ENCODE measurements at places on chromosomes 1 and 21.
A peak's percentile ranks its signal among the peaks of the same experiment; 100 is the strongest.

DNA sequence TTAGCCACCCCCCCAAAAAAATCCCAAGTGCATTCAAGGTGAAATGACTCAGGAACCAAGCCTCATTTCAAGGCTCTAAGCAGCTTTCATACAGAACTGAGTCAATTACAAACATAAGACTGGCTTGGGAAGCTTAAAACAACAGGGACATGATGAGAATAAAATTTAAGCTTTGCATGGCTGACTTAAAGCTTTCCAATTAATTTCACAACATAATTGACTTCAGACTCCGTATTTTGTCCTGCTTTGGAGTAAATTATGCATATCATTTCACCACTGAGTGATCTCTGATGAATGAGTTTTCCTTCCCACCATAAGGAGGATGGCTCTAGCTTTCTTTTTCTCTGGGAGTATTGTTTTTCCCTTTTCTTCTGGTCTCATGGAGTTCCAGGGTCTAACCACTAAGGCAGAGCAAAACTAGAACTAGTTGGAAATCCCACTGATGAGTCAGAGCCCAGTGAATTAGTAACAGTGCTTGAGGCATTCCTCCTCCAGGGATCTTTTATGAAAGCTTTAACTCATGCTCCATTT, 72.8 kb downstream of the XCL2 start:
- no peak for DNase-seq

DNA sequence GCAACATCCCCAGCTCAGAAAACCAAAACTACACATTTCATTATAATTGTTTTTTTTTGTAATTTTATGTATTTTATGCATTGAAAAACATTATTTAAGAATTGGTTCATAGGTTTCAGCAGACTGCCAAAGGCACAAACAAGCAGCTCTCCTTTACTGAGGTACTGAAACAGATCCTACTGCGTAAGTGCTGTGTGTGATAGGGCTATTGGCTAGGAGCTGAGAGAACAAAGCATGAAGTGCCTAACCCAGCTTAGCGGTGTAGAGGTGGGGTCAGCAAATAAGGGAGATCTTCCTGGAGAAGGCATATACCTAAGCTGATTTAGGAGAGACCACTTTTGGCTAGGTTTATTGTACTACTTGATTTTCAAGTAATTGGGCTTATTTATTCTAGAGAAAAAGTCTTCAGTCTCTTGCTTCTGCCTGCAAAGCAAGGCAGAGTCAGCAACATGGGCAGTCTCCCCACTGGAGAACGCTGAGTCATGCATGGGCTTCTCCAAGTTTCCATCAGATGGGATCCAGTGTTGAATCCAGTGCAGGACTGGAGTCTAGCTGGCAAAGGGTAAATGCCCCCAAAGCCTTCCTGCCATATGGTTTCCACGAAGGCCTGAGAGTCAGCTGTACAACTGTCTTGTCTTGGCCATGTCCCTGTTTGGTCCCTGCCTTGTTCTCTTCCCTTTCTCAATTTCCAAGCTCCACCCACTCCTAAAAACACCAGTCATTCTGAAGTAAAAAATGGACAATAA, 18.0 kb upstream of the YTHDF2 start:
- DNase-seq: peak; percentile 17

DNA sequence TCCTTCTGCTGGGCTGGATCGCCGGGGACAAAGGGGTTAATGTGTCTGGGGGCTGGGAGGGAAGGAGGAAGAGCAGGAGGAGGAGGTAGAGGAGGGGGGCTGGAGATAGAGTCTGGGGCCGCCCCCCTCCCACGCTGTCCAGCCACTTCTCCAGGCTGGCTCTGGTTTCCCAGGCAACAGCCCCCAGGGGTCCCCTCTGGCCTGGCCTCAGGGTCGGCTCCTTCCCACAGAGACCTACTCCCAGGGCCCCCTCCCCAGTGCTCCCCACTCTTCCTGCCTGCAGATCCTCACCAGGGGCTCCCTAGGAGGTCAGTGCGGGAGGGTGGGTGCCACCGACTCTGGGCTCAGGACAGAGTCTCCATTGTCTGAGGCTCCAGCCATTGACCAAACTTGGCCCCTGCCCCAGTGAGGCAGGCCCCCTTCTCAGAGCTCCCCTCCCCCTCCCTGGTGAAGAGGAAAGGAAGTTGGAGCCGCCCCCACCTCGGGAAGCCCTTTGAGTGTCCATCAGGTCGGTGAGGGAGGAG, 34.1 kb downstream of the ARHGEF10L start:
- DNase-seq: no peak

DNA sequence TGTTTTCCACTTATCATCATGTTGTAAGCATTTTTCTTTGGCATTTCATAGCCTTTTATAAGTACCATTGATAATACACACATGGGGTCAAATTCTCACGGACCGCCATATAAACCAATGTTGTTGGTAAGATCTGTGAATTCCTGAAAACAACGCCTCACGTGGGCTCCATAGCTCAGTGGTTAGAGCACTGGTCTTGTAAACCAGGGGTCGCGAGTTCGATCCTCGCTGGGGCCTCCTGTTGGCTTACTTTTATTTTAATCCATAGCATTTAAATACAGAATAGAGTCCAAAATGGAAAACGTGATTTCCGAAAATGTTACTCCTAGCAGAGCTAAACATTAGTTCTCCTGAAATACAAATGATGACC, 83.1 kb downstream of the HHIPL2 start:
- peak; percentile 76 for DNase-seq

DNA sequence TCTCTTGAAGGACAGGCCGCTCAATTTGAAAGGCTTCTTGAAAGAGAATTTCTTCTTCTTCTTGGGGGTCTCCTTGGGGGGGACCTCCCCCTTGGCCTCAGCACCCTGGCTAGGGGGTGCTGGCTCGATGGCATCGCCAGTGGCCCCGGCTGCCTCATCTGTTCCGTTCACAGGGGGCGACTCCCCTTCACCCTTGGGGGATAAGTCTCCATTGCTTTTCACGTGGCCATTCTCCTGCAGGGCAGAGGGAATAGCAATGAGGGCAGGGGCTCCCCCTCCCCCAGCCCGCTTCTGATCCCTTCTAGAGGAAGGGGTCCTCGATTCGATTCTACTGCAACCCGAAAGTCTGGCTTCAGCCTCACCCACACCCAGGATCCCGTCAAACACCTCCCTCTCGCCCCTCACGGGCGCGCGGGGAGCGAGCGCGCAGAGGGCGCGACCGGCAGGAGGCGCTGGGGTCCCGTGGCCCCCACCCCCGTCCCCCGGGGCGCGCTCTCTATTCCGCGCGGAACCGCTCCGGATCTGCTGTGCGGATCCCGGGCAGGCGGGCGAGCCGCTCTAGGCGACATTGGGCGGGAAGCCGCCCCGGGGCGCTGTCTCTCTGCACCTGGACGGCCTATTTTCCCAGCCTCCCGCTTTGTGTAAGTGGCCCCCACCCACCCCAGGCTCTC, 1.0 kb downstream of the MARCKSL1 start:
- peak; percentile 54 for DNase-seq

- no peak for DNase-seq
Measured at GRCh38 chr1:153659175-153659534, 652 bp downstream of the SNAPIN start.

DNA sequence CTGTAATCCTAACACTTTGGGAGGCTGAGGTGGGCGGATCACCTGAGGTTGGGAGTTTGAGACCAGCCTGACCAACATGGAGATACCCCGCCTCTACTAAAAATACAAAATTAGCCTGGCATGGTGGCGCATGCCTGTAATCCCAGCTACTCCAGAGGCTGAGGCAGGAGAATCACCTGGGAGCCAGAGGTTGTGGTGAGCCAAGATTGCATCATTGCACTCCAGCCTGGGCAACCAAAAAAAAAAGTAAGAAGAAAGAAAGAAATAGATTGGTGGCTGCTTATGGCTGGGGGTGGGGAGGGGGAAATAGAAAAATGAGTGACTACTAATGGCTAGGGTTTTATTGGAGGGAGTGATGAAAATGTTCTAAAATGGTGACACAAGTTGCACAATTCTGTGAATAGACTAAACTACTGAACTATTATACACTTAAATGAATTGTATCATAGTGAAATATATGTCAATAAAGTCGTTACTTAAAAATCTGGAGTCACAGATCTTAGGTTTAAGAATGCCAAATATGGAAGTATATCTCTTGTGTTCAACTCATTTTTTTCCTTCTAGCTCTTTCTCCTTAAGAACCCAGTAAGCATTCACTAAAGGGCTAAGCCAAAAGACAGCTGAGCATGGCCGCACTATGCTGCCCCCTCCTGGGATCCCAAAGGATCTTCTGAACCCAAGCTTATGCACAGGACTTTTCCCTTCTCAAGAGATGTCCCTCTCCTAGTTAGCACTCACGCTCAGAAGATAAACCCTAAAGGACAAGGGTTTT, 3.2 kb upstream of the NPL start:
- peak; percentile 60 for DNase-seq

GRCh38 chr1:157163273-157164127, 25.3 kb upstream of the ETV3 start:
- peak; percentile 77 for DNase-seq

GRCh38 chr1:46301406-46301807, 2.0 kb downstream of the LRRC41 start:
- DNase-seq: peak; percentile 37

- DNase-seq: no peak
Measured at GRCh38 chr1:46473991-46474390, 15.6 kb upstream of the DMBX1 start.

- no peak for DNase-seq
Measured at GRCh38 chr21:31498985-31499384, 154.9 kb upstream of the TIAM1 start.

- no peak for DNase-seq
Measured at GRCh38 chr1:26996024-26996423, 2.5 kb downstream of the TRNP1 start.

- DNase-seq: no peak
Measured at GRCh38 chr1:17520041-17520440, 19.5 kb upstream of the ARHGEF10L start.

GRCh38 chr1:221760911-221761310, 19.0 kb upstream of the DUSP10 start:
- no peak for DNase-seq

DNA sequence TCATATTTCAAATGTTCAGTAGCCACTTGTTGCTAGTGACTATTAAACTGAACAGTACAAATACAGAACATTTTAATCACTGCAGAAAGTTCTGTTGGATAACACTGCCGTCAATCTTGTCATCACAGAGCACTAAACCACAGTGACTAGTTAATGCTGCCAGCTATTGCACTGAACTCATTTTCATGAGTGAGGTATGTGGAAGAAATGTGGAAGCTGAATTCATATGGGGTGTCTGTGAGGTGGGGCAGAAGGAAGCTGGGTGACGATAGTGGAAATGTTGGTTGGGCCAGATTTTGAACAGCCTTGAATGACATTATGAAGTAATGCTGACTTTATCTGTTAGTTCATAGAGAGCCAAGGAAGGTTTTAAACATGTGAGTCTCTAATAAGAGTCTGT, 49.6 kb downstream of the OSBPL9 start:
- DNase-seq: no peak

DNA sequence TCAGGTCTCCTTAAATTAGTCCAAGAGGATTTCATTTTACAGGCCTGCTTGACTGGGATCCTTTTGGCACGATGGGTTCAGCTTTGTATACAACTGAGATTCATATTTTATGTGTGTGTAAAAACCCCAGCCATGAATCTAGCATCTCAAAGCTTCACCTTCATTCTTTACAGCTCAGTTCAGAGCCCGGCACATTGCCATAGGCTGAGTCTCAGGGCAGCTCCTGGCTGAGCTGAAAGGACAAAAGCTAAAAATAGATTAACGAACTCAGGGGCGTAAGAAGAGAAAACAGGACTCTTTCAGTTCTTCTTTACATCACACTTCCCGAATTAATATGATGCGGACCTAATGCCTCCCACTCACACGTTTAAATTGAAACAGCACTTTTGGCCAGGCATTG, 262.8 kb upstream of the PBX1 start:
- DNase-seq: no peak

- DNase-seq: peak; percentile 40
Measured at GRCh38 chr1:156750711-156751450, 594 bp downstream of the HDGF start.

DNA sequence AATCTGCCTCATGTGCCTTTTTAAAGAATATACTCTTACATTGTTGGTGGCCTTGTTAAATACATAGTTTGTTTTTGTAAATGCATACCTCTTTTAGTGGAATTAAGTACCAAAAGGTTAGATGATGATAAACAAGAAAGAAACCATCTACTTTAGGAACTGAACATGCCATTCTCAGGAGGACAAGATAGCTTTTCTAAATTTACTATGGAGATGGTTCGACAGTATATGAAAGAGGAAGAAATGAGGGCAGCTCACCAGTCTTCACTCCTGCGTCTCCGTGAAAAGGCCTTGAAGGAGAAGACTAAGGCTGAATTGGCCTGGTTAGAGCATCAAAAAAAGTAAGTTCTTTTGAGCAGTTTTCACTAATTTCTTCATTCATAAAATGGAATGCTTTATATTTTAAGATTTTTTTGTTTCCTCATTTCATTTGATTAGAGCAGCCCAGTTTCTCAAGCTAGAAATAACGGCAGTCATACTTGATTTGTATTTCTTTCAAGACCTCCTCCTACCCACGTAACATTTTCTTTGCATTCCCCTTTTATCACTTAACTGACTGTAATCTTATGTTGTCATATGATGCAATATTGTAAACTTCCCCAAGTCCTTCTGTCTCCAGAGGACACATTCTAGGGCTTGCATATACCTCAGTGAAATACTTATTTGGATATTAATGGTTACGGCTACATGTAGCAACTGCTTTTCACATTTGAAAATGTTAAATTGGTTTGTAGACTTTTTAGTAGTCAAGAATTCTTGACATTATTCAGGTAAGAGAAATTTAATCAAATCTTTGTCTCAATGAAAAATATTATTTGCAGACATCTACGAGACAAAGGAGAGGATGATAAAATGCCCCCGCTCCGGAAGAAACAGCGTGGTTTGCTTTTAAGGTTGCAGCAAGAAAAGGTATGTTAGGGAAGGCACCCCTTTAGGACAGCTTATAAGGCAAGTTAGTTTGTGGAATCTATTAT, 99.3 kb downstream of the CEP350 start:
- no peak for DNase-seq

DNA sequence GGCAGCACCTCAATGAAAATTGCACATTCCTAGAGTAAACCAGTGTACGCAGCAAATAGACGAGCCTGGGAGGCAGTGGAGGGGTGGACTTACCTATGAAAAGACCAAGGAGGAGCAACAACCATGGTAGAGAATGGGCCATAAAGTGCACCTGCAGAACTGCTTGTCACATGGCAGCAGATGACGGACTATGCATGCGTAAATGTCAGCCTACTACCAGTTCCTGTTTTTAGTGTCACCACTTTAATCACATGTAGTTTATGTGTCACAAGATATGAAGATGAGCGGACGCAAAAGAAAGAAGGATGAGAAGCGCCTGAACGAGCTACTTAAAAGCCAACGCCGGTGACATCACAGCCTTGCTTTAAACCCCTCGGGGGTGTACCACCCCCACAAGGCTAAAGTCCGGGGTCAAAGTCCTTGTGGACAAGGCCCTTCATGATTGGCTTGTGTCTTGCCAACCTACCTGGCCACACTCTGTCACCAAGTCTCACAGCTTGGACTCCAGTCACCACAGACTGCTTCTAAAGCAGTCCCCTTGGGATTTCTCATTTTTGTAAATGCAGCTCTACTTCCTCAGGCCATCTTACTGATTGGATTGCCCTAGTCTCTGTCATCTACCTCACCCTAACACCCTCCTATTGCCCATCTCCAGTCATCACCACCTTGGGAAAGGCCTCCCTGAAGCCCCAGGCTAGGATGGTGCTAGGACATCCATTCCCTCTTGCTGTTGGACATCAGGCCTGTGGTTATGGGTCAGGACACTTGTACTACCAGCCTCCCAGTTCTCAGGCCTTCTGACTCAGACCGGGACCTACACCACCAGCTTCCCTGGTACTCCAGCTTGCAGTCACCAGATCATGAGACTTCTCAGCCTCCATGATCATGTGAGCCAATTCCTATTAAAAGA, 6.0 kb upstream of the LY9 start:
- no peak for DNase-seq

GRCh38 chr21:35652872-35653271, 407.5 kb downstream of the SETD4 start:
- no peak for DNase-seq

Data from HuH-7 (cell line).